ENCODE measurements at places on chromosomes 5 and 9. TPM values are rescaled to one million over a fixed set of nuclear protein-coding genes. Genes with fewer than 3 reads are reported as not detected.

DNA sequence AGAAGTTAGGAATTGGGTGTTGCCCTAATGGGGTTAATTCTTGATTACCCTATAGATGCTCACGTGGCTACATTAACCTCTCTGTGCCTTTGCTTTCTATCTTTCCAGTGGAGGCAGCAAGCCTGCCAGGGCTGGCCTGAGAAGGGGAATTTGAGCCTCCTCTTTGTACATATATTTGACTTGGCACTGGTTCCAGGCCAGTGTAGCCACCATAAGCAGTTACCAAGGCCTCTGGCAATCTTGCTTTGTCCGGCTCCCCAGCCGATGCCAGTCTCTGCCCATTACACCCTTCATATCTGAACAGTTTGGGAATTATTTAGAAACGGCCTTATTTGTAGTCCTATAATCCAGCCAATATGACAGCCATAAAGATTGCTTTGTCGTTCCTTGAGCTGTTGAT, 58.6 kb upstream of the PPARGC1B start:
- DNase-seq = no peak

DNA sequence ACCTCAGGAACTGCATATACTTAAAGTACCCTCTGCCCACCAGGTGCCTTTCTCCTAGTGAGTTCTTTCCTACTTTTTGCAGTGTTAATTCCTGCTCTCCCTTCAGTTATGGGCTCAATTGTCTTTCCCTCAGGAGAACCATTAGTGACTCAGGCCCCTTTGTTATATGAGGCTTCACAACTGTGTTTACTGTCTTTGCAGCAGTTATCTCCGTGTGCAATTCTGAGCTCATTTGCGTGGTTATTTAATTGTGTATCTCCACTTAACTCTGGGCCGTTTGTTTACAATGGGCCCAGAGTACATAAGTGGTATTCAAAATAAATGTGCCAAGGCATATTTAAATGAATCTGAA, 9.6 kb downstream of the FBXO38 start:
- DNase-seq = no peak

- no peak for DNase-seq
Measured at GRCh38 chr9:130817914-130818313, 17.1 kb upstream of the ABL1 start.

- DNase-seq = no peak
Measured at GRCh38 chr5:157917491-157917890, 58.5 kb upstream of the CLINT1 start.

DNA sequence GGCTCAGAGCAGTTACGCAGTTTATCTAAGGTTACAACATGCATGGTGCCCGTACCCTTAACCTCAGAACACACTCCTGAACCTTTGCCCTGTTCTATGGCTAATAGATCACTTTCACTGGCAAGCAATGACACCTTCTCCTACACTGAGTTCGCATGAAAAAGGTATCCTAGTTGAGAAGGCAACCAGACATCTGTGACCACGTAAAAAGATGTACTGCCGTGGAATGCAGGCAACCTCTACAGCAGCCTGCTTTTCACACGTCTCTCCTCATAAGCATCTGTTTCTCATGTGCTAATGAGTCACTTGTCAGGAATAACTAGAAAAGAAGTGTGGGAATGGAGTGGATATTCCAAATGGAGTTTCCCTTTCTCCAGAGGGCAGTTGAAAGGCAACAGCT, 71.4 kb downstream of the FBXO38 start:
- no peak for DNase-seq

- peak; percentile 37 for DNase-seq
Measured at GRCh38 chr5:115414406-115415142, 118.1 kb upstream of the CCDC112 start.

Gene PCDHGB6
- total RNA-seq = 4.6 TPM

Gene CDC20B
- total RNA-seq = not detected

Gene PLAC8L1
- not detected for total RNA-seq

Gene QRFP
- not detected for total RNA-seq

Data from gastrocnemius medialis (tissue), 4 donors.